ENCODE measurements at places on chromosomes 1 and 21.

GRCh38 chr1:2542246-2542915 is 12.3 kb upstream of the HES5 start:
- no peak for DNase-seq

- no peak for DNase-seq
Measured at GRCh38 chr1:111236379-111236778, 8.9 kb downstream of the CHI3L2 start.

DNA sequence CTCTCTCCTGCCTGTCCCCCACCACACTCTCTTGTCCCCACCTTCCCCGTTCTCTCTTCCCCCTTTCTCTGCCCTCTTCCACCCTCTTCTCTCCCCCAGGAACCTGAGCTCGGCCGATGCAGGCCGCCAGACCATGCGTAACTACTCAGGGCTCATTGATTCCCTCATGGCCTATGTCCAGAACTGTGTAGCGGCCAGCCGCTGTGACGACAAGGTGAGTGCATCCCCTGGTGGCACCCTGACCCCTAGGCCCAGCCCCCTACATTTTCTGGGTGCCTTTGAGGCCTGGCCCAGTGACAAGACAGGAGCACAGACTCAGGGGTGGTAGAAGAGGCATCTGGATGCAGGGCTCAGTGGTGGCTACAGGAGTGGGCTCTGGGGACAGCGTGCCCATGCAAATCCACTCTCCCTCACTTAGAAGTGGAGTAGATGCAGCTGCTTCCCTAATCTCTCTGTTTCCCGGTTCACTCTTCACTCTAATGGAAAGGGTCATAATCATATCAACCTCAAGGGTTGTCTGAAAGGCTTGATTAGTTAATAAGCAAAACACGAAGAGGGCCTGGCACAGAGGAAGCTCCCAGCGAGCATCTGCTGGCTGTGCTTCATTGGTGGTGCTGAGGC is 37.0 kb downstream of the PKP1 start:
- no peak for DNase-seq

DNA sequence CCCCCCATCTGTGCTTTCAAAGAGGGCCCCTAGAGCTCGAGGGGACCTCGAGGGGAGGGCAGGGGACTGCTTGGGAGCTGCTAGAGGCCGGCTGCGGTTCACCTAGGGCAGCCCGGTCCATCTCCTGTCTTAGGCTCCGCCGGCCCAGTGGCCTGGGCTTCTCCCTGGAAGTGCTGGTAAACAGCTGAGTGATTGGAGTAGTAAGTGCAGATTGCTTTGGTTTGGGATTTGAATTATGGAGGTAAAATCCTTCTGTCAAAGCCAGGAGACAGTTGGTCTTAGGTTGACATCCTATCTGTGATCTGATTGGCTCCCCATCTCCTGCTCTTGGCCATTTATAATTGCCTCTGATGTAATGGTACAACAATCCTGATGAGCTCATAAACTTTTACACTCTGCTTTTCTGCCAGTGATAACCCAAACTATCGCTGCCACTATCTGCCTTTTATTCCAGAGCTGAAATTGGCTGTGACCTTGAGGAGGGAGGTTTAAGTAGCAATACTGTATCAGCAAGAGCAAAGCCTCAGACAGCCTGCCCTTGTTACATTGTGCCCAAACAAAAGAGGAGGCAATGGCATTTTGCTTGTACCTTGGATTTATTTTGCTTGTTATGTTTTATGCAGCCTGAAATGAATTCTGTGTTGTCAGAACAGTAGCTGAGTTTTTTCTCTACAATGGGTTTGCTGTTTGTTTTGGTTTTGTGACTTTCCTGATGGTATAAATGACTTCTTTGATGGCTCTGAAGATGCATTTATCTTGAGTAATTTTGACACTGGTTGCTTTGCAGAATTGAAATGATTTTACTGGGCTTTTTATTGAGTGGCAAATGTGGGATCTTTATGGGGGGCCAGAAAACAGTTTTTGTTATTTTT is 2.4 kb downstream of the ARID1A start:
- DNase-seq = peak; percentile 96

DNA sequence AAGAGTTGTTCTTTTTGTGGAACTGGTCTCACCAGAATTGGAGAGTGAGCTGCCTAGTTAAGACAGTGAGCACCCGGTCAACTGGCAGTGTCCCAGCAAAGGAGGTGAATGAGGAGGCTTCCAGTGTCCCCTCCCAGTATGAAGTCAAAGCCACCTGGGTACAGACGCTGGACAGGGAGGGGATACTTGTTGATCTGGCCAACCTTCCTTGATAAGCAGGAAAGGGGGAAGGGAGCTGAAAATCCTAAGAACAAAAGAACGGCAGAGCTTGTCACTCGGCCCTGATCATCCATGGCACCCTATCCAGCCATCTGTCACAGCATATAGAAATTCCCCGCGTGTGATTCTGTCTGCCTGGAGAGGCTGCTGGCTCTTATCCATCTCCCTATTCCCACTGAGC is 91.5 kb downstream of the SSBP3 start:
- no peak for DNase-seq

GRCh38 chr21:27040738-27041469 is 74.0 kb upstream of the ADAMTS5 start:
- DNase-seq = no peak

- no peak for DNase-seq
Measured at GRCh38 chr1:21244986-21245687, 45.1 kb downstream of the ECE1 start.

DNA sequence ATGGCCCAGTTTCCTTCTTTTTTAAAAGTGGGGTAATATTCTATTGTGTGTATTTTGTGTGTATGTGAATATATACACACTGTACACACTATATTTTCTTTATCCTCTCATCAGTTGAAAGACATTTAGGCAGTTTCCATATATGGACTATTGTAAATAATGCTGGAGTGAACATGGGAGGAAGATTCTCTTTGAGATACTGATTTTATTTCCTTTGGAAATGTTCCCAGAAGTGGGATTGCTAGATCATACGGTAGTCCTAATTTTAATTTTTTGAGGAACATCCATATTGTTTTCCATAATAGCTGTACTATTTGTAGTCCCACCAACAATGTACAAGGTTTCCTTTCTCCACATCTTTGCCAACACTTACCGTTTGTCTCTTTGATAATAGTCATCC is 51.0 kb downstream of the F3 start:
- DNase-seq = peak; percentile 16

- peak; percentile 88 for DNase-seq
Measured at GRCh38 chr1:155208541-155209311, at the start of gene MTX1. Gene MTX1 (plus strand): TSS chr1:155208695. CDS start chr1:155208805, 110 bp downstream.

GRCh38 chr1:86648255-86648654 is 56.1 kb upstream of the SH3GLB1 start:
- DNase-seq = peak; percentile 61

DNA sequence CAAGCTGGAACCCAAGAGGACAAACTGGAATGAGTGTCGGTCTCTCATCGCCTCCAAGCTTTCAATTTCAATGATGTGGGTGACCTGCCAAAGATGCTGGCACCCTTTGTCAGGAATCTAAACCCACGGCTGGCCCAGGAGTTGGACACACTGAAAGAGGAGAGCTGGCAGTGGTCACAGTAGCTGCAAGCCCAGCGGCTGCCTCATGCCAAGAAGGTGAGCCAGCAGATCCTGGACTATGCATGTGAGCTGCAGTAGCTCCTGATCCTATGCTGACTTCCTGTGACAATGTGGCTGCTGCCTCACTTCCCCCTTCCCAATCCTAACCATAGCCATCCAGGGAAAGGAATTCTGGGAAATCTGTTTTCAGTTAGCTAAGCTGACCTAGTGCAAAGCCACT is 117.0 kb upstream of the VAV3 start:
- DNase-seq = no peak

DNA sequence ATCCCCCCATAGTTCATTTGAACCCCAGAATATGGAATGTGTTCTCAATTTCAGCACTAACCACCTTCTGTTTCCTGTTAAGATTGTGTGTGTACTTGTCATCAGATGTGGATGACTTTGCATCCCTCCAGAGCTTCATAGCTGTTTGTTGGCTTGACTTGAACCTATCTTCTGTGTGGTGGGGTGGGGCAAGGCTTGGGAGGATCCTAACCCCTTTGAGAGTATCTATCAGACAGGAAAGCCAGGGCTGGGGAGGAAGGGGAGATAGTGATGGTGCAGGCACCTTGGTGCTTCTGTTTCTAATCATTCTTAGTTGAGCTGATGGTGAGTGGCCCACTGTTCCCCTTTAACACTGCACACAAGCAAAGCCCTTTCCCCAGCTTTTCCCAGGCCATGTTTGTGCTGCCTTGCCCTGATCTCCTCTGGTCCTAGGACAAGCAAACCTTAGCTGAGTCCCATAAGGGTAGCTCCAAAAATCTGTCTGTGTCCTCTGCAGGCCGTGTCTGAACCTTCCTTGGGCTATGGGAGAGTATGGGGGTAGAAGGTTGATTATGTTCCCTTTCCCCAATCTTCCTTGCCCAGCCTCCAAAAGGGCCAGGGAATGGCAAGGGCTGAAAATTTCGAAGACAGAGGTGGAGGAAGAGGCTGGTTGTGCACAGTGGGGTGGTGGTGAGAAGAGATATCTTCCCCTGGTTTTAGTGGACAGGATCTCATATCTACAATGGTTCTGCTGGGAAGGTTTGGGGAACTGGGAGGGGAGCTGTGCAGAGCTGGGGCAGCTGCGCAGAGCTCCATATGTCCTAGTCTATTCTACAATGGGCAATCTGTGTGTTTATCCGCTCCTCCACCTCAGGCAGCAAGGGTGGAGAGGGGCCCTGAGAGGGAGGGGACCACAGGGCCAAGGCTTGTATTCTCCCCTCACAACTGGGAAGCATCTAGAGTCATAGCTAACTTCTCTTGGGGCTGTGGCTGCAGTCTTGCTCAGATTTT is 1.4 kb downstream of the NHLH1 start:
- no peak for DNase-seq

DNA sequence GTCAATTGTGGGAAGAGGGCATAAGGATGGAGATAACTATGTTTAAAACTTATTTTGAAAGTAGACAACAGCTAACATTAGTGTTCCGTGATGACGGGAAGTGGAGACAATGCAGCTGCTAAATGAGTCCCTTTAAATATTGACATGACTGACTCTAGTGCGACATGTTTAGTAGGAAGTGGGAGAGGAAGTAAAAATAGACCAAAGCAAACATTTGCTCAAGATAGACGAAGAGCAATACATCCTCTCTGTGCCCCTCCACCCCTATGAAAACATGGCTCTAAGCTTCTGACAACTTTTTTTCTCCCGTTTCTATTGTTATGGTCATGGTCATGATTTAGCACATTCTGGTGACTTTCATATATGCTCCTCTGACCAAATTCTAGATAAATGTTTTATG is 60.0 kb upstream of the HMCN1 start:
- no peak for DNase-seq

DNA sequence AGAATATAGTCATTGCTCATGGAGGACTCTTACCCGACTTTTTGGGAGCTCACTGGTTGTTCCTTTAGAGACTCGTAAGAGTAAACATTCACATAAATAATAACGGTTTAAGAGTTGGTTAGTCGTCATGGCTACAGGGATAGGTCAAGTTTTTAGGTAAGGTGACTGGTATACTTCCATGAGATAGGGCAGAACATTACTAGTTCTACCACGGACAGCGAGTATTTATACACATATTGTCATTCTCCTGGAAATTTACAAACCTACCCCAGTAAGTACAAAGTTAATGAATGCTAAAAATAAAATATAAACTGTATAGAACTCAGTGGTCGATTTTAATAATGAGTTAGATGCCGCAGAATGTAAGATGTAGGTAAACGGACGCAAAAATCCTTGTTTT is 1.2 kb upstream of the RYR2 start:
- DNase-seq = no peak

DNA sequence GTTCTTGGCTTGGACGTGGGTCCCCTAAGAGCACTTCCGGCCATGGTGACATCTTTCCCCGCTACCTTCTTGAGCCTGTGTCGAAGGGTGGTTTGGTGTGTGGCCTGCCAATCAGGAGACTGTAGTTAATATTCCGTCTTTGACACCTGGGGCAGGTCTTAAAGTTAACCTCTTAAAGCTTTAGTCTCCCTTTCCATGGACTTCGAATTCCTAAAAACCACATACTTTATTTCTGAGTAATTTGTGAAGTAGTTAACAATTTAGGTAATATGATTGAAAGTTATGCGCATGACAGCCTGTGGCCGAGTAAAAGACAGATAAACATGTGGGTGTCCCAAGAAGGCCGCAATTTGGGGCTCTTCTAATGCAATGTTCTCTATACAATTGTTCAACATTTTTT is 10.2 kb upstream of the RAB29 start:
- DNase-seq = no peak

- no peak for DNase-seq
Measured at GRCh38 chr1:234683127-234683860, 73.3 kb upstream of the IRF2BP2 start.

- DNase-seq = no peak
Measured at GRCh38 chr1:203439131-203439730, 36.4 kb upstream of the PRELP start.

GRCh38 chr1:184825571-184825970 is 70.9 kb upstream of the EDEM3 start:
- DNase-seq = no peak

- DNase-seq = no peak
Measured at GRCh38 chr1:212491454-212491853, 58.7 kb downstream of the NENF start.

- no peak for DNase-seq
Measured at GRCh38 chr21:26195708-26196107, 25.1 kb upstream of the APP start.

DNA sequence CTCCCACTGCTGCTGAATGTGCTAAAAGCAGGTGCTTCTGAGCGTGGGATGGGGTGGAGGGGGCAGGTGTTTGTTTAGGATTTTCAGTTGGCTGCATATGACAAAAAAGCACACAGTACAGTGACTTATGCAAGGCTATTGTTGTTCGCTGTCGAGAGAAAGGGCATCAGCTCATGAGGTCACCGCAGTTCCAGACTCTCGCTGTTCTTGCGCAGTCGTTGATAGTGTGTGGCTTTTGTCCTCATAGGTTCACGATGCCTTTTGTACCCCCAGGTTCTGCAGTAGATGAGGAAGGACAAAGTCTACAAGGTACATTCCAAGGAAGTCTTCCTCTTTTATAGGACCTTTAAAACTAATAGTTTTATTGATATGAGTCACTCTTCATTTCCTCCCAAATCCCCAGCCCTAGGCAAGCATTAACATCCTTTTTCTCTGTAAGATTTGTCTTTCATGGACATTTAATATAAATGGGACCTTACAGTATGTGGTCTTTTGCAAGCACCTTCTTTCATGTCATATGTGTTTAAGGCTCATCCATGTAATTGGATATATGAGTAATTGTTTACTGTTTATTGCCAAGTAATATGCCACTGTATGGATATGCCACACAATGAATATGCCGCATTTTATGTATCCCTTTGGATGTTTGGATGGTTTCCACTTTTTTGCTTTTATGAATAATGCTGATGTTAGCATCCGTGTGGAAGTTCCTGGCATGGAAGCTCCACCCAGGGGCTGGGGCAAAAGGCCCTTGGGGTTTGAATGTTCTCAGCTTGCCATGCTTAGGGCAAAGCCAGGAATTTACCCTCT is 14.5 kb upstream of the NLRP3 start:
- no peak for DNase-seq

DNA sequence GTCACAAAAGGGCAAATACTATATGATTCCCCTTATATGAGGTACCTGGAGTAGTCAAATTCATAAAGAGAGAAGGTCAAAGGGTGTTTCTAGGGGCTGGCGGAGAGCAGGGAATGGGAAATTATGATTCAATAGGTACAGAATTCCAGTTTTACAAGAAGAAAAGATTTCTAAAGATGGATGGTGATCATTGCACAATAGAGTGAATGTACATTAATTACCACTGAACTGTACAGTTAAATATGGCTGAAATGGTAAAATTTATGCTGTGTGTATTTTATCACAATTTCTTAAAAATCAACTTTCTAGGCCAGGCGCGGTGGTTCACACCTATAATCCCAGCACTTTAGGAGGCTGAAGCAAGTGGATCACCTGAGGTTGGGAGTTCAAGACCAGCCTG is 18.1 kb upstream of the TMEM81 start:
- DNase-seq = no peak

GRCh38 chr1:31878058-31878457 is 60.1 kb downstream of the PTP4A2 start:
- no peak for DNase-seq
